Head of caudate nucleus (tissue), 42 donors: ENCODE measurements at places on chromosomes 11 and 22.

DNA sequence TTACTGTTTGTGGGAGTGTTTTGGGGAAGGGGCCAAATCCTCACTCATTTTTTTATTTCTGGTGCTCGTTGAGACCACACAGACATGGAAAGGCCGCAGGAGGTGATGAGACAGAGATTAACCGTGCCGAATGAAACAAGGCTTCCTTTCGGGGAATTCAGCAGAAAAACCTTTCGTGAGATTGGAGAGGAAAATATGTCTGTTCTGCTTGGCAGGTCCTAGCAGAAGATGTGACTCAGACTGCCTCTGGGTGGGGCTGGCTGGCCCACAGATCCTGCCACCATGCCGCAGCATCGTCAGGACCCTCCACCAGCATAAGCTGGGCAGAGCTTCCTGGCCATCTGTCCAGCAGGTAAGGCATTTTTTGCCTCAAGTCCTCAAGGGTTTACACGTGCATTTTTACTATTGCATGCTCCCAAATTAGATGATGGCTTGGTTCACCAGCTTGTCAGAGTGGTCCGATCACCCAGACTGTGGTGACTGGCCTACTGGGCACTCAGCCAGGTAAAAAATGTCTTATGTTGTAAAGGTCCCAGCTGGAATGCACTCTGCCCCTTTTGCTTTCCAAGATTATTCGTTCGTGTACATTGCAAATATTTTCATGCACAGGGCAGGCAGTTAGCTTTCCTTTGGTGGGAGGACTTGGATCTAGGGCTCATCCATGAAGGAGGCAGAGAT is 1.5 kb downstream of the DDB2 start:
- DNase-seq, result peak; percentile 13

DNA sequence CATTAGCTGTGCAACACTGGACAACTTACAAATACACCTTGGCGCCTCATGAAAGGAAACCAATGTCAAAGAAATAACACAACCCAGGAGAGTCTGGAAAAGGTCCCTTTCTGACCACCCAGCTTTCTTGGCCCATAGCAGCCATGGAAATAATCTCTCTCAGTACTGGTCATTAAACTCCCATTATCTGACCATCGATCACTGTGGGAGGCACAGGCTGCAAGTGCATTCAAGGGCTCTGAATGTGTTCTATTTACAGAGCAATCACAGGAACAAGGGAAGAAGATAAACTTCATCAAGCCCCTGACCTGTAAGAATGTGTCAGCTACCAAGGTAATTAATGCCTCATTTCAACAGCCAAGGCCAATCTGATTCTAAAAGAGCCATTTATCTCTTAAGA is 40.1 kb downstream of the CTSC start:
- no peak for DNase-seq

GRCh38 chr22:50318698-50319411 is 8.0 kb downstream of the DENND6B start:
- DNase-seq, result no peak

DNA sequence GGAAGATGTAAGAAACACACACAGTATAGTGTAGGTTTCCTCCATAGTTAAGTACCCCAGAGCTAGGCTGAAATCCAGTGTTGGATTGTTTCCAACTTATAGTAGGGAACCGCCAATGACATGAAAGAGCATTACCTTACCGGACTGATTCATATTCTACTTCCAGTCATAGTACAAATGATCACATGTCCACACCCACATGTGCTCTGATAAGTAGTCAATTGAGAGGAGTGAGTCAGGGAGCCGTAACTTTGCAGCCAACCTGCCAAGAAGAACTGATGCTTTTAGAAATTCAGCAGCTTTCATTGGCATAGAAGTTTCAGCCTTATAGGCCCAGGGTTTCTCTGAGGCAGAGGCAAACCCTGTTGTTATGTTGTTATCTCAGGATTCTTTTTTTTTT is 240.6 kb downstream of the ETS1 start:
- DNase-seq, result no peak

DNA sequence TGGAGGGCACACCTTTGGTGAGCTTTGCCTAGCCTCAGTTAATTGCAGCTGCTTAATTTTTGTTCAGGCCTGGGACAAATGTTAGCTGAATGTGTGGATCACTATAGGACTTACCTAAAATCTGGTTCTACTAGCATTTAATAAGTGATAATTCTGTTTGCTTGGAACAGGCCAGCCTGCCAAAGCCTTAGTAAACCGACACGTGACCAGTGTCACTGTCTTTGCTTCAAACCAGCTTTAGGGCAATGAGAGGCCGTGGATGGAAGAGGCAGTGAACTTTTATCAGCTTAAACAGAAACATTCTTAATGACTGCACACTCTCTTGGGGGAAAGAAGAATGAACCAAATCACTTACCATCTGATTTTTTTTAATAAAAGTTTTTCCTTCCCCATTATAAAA is 10.8 kb downstream of the PARVA start:
- no peak for DNase-seq

DNA sequence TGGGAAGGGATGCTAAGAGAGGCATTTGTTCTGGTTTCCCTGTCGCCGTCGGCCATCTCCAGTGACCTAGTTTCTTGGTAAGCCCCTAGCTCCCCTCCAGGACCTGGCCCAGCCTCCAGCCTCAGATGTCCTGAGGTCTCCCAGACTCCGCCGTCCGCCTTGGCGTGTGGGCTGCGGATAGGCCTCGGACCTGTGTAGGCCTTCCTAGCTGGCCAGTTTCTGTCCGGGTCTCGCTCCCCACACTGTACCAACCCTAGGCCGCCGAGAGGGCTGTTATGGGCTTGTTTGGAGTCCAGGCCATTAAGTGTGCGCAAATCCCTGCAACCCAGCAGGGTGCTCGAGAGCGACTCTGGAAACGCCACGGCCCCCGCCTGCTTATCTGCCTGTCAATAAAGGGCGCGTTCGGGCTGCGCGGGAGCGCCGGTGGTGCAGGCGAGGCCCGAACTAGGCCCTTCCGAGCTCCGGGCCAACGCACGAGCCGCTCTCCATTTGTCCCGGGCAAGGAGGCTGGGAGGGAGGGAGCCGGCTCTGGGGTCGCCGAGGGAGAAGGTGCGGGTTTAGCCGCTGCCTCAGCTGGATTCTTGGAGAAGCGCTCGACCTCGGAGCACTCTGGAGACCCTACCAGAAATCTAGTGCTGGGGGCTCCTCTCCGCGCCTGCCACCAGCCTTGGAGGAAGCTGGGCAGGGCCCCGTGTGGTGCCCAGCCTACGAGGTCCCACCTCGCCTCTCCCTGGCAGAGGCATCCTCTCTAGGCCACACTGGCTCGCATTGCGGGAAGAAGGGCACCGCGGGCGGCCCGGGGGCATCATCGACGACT is 8.7 kb upstream of the PAX6 start:
- DNase-seq, result no peak
